ENCODE measurements at places on chromosomes 7 and 10.

DNA sequence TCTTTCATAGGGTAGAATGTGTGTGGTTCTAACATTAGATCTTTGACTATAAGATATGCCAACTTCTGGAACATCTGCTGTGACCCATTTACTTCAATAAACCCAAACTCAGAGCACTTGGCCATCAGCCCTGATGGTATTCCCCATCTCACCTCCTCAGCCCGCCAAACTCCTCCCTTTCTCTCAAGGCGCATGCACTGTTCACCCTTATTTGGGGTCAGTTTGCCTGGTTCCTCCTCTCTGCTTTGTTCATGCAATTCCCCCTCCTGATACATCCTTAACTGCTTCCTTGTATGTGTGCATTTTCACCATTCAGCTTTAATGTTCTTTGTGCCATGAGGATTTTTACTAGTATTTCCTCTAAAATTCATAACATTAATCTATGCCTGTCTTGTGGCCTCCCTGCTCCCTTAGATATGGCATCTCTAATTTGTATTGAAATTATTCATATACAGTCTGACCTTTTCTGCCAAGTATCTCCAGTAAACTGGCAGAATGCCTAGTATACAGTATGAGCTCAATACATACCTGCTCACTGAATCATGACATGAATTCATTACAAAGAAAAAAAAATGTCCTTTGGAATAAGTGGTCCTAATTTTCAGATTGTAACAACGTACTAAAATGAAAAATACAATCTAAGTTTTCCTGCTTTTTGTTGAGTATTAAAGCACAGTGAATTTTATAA is 336.8 kb upstream of the IGFBP3 start:
- H3K4me3 ChIP-seq = no peak overlapping the region
- H3K27me3 ChIP-seq = no peaks in the 10 kb centered on the region
- H3K27ac ChIP-seq = no peak overlapping the region

- no peaks in the 10 kb centered on the region for H3K27me3 ChIP-seq
- H3K4me3 ChIP-seq = no peak overlapping the region
- H3K4me1 ChIP-seq = peaks cover 33% of the 10 kb centered on the region
- no peak for DNase-seq
- peak overlapping the region; percentile 91 for H3K27ac ChIP-seq
These were observed 69.6 kb upstream of the PDCD4 start for GRCh38 chr10:110802090-110802489.

DNA sequence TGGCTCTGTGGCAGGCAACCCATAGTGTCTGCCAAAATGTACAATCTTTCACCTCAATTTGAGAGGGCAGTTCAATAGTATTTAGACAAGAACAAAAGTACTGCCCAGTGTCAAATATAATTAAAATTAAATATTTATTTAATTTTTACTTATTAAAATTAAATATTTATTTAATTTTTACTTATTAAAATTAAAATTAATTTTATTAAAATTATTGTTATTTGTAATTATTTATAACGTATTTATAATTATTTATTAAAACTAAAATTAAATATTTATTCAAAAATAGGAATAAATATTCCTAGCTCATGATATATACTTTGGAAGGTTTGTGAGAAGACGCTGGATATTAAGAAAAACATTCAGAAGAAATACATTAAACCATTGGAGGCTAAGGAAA is 93.7 kb upstream of the CAV2 start:
- H3K27me3 ChIP-seq = no peaks in the 10 kb centered on the region
- no peak for DNase-seq
- H3K4me3 ChIP-seq = no peak overlapping the region
- no peaks in the 10 kb centered on the region for H3K36me3 ChIP-seq
- no peaks in the 10 kb centered on the region for H3K4me1 ChIP-seq

DNA sequence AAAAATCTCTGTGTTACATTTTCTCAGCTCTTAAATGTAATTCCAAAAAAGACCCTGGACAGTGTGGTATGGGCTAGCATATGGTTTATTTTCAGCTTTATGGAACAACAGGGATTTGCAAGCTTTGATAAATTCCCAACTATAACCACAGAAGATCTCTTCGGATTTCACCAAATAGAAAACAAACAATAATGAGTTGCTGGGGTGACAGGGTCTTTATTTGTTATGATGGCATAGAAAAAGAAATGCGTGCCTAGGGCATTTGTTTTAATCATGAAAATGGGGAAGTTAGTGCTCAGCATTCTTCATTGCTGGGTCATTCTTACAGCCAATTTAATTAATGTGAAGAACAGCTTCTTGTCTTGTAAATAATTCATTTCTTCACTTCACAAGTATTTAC is 139.0 kb downstream of the LRRN3 start:
- H3K4me3 ChIP-seq = no peak overlapping the region
- no peak for DNase-seq
- H3K27ac ChIP-seq = no peak overlapping the region
- H3K36me3 ChIP-seq = no peaks in the 10 kb centered on the region
- peaks cover 2% of the 10 kb centered on the region for H3K4me1 ChIP-seq
- H3K27me3 ChIP-seq = no peaks in the 10 kb centered on the region

DNA sequence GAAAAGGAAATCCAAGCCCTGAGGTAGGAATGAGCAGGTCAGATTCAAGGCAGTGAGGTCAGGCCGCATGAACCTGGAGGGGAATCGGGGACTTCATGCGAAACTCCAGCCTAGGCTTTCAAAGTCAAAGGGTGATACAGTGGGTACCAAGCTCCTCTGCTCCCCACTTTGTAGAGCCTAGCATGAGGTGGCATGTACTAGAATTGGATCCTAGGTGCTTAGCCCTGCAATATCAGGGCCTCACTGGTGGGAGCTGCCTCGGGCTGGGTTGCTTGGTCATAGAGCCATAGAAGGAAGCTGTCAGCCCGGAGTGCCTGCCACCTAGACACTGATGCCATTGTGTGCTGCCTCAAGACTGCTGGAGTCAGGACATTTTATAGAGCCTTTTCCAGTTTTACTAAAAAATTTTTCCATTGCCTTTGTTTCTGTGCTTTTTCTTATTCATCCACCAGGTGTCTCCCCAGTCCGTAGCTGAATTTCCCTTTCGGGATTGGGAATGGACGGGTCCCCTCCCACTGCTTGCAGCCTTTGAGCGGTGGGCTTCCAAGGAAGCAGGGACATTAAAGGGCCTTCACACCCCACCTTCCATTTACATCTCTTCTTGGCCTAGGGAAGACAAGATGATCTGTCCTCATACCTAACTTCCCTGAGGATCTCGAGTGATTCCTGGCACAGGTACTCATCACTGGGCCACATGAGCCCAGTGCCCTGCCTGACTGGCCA is 5.5 kb upstream of the LZTS2 start:
- peaks cover 14% of the 10 kb centered on the region for H3K36me3 ChIP-seq
- no peaks in the 10 kb centered on the region for H3K27me3 ChIP-seq
- no peak overlapping the region for H3K4me3 ChIP-seq
- no peak for DNase-seq
- H3K4me1 ChIP-seq = peaks cover 13% of the 10 kb centered on the region
- no peak overlapping the region for H3K27ac ChIP-seq

DNA sequence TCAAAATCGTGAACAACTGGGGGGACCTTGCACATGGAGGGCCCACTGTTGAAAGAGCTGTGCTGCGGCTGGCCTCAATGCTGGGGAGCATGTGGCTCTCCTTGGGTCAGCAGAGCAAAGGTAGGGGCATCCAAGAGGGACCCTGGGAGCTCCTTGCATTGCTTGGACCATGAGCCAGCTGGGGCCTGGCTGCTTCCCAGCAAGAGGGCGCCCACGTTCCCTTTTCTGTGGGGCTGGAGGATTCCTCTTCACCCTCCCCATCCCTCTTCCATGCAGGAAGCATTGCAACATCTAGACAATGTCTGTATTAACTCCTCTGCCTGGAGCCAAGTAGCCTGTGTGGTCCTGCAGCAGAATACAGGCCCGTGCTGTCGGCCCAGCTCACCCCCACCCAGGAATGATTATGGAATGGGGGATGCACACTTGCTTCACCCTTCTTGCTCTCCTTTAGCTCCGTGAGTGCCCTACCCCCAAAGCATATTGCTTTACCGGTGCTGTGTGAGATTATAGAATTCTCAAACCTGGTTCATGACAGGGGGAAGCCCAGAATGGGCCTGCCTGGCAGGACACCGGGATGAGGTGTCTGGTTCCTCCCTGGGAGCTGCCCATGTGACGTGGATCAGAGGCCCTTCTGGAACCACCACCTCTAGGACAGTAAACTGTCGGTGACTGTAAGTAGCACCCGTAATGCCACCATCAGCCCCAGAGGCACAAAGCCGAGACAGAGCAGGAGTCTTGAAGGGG is 61.9 kb downstream of the SYPL1 start:
- H3K27me3 ChIP-seq = peaks cover 1% of the 10 kb centered on the region
- no peaks in the 10 kb centered on the region for H3K4me1 ChIP-seq
- no peaks in the 10 kb centered on the region for H3K36me3 ChIP-seq
- no peak overlapping the region for H3K27ac ChIP-seq
- H3K4me3 ChIP-seq = no peak overlapping the region
- DNase-seq = no peak

- H3K27ac ChIP-seq = no peak overlapping the region
- no peaks in the 10 kb centered on the region for H3K36me3 ChIP-seq
- no peak overlapping the region for H3K4me3 ChIP-seq
- H3K27me3 ChIP-seq = no peaks in the 10 kb centered on the region
These were observed 49.0 kb downstream of the CCDC71L start for GRCh38 chr7:106611911-106612310.

- no peak overlapping the region for H3K27ac ChIP-seq
- H3K27me3 ChIP-seq = no peaks in the 10 kb centered on the region
- no peak overlapping the region for H3K4me3 ChIP-seq
These were observed 188.7 kb downstream of the DNAJB6 start for GRCh38 chr7:157525491-157525915.

GRCh38 chr10:6120691-6121090 is 31.9 kb downstream of the RBM17 start:
- no peaks in the 10 kb centered on the region for H3K27me3 ChIP-seq
- peaks cover under 1% of the 10 kb centered on the region for H3K4me1 ChIP-seq
- H3K36me3 ChIP-seq = peaks cover 12% of the 10 kb centered on the region

- no peak overlapping the region for H3K4me3 ChIP-seq
- DNase-seq = no peak
- H3K27me3 ChIP-seq = no peaks in the 10 kb centered on the region
- no peak overlapping the region for H3K27ac ChIP-seq
- no peaks in the 10 kb centered on the region for H3K4me1 ChIP-seq
These were observed 42.5 kb downstream of the SIRT1 start for GRCh38 chr10:67926951-67927350.

DNA sequence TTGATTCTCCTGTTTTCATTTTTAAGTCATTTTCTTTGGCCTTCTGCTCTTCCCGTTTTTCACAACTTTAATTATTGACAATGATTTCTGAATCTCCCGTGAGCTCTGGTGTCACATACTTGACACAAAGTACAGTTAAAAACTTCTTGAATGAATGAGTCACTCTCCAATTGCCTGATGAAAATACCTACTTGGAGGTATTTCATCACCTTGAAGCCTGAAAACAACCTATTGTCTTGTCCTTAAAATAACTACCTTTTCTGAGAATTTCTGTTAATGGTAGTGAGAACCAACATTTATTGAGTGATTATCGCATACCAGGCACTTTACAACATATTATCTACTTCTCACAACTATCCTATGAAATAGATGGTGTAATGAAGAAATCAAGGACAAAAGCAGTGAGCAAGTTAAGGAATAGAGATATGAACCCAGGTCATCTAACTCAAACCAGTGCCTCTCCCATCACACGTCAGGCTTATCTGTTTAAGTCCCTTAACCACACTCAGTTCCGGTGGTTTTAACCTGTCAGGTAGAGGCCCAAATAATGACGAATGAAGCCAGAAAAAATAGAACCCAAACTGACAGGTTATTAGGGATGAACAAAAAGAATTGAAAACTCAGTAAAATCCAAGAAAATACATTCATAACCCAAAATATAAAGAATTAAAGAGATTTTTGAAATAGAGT is 11.6 kb downstream of the BET1 start:
- H3K4me3 ChIP-seq = no peak overlapping the region
- no peaks in the 10 kb centered on the region for H3K27me3 ChIP-seq
- no peaks in the 10 kb centered on the region for H3K4me1 ChIP-seq
- H3K36me3 ChIP-seq = peaks cover 2% of the 10 kb centered on the region
- no peak overlapping the region for H3K27ac ChIP-seq

GRCh38 chr7:90271753-90272152 is 26.8 kb downstream of the CFAP69 start:
- DNase-seq = no peak
- H3K4me1 ChIP-seq = no peaks in the 10 kb centered on the region
- no peaks in the 10 kb centered on the region for H3K36me3 ChIP-seq
- no peak overlapping the region for H3K27ac ChIP-seq
- H3K27me3 ChIP-seq = no peaks in the 10 kb centered on the region

- no peak for DNase-seq
- no peak overlapping the region for H3K27ac ChIP-seq
- peaks cover 3% of the 10 kb centered on the region for H3K27me3 ChIP-seq
These were observed 77.3 kb downstream of the CALD1 start for GRCh38 chr7:134856691-134857090.

DNA sequence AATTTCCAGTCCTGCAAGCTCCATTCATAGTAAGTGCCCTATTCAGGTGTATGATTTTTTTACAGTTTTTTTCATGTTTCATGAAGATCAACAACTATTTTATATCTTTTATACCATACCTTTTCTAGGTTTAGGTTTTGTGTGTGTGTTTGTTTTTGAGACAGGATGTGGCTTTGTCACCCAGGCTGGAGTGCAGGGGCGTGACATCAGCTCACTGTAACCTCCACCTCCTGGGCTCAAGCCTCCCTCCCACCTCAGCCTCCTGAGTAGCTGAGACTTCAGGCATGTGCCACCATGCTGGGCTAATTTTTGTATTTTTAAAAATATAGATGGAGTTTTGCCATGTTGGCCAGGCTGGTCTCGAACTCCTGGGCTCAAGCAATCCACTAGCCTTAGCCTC is 35.0 kb downstream of the ARMH3 start:
- H3K27me3 ChIP-seq = no peaks in the 10 kb centered on the region
- no peak for DNase-seq
- no peak overlapping the region for H3K4me3 ChIP-seq
- H3K4me1 ChIP-seq = no peaks in the 10 kb centered on the region
- peaks cover 10% of the 10 kb centered on the region for H3K36me3 ChIP-seq

DNA sequence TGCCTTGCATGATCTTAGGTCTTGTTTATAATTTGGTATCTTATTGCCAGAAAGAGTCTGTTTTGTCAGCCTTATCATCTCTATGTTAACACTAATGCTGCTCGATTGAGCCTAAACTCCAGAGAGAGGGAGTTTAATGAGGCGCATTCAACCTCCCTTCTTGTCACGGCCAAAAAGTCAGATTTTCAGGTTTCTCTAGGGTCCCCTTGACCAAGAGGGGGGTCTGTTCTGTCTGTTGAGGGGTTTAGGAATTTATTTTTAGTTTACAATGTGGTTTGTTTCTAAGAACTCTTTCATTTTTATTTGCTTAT is 285.7 kb upstream of the VWC2 start:
- no peaks in the 10 kb centered on the region for H3K36me3 ChIP-seq
- no peaks in the 10 kb centered on the region for H3K27me3 ChIP-seq
- no peak overlapping the region for H3K27ac ChIP-seq
